ENCODE measurements at places on chromosomes 3 and 15.

- peak; percentile 31 for DNase-seq
Observed at GRCh38 chr15:79004336-79004735, 59.5 kb upstream of the CTSH start.

- DNase-seq, result no peak
Observed at GRCh38 chr15:37088436-37088835, 11.9 kb downstream of the MEIS2 start.

- no peak for DNase-seq
Observed at GRCh38 chr3:16801223-16801622, 83.5 kb upstream of the PLCL2 start.

DNA sequence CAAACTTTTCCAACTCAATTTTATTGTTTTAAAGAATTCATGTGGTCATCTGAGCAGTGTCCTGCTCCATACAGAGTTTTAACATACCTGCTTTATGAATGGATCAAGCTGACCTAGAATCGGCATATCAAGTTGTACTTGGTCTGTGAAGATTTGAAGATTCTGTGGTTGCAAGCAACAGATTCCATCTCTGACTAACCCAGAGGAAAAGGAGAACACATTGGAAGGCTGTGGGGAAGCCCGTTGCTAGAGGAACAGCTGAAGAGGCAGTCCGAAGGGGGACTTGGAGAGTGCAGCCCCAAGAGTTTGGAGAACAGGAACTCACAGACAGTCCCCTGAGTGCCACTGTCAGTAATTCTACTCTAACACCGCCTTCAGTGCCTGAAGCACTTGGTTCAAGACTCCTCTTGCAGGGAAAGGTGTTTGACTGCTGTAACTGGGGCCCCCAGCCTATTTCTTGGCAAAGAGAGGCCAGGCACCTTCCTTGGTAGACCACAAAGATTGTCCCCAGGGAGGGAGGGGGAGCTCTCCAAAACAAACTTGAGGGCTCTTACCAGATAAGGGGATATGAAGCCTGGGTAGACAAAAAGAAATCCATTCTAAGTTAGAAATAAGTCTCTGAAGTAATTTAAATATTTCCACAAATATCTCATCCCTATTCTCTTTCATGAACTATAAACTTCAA is 88.8 kb downstream of the LARS2 start:
- DNase-seq, result no peak

GRCh38 chr3:14352002-14352627 is 50.3 kb upstream of the SLC6A6 start:
- DNase-seq, result no peak

GRCh38 chr3:11635680-11636393 is 7.9 kb downstream of the VGLL4 start:
- no peak for DNase-seq

DNA sequence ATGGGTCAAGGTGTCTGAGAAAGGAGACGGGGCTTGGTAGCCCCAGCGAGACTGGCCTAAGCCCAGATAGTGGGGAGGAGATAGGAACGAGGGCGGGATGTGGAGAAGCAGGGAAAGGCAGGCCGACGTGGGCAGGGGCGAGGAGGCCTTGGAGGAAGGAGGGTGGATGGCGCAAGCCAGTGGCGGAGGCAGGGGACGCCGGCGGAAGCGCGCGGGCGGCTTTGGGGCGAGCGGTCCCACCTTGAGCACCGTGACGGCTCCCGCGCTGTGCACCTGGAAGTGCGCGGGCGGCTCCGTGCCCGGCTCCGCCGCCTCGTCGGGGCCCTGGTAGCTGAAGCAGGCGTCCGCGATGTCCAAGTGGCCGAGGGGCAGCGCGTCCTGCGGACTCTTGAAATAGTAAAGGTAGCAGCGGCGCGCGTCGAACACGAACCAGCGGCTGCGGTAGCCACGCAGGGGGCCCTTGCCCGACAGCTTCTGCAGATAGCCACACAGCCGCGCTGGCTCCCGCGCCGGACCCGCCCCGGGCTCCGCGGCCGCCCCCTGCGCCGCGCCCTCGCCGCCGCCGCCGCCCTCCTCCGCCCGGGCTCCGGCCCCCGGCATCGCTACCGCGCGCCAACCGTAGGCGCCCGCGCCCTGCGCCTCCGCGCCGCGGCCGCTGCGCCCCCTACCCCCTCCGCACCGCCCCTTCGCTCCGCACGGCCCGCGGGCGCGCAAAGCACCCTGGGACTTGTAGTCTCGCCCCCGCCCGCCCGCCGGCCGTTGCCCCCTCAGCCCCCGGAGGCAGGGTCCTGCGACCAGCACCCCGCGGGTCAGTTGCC is at the start of gene TBC1D2B:
TBC1D2B (minus strand) TSS at position 659 of the 818 bp plus-strand sequence; CDS start at position 600, 59 bp downstream.
- DNase-seq, result no peak

DNA sequence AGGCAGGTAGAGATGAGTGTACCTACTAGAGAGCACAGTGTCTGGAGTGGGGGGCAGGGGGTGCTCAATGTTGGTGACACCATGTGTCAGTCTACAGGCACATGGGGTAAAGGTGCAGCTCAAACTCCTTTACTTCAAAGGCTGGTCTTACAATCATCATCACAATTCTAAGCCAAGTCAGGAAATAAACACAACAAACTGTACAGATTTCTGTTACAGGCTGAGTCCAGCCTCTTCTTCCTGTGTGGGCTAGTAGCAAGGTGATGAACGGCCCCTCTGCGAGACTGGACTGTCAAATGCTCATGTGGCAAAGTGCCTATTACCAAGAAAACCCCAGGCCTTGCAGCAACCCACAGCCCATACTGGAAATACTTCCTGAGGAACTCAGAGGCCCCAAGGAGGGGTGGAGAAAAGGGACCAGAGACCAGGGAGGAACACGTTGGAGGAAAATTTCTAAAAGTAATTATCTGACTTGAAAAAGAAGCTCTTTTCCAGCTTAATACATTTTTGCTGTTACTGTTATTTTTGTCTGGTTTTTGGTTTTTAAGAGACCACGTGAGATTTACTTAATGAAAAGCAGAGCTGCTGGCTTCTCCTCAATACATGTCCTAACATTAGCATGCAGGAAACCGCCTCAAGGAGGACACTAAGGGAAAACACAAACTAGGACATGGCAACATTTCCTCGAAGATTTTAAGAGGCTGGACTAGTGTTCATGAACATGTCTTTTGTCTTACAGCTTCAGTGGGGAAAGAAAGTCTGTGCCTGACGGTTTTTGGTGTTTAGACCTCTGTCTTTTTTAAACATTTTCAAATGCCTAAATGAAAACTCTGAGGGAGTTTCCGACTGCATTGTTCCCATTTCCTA is 29.5 kb downstream of the TBC1D2B start:
- no peak for DNase-seq

DNA sequence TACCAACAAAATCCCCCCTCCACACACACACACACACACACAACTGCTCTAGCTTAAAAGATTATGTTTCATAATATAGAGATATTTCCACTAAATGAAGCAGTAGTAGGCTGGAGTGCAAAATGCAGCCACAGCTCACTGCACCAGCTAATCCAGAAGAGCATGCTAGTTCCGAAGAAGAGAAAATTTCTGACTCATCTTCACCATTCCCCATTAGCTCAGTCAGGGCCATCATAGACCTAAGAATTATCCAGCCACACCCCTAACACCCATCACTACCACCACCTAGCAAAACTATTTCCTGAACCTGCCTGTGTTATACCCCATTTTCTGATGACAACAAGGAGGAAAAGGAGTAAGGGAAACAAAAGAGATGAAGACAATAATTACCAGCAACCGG is 67.1 kb upstream of the UBE2E2 start:
- no peak for DNase-seq
